ENCODE measurements at places on chromosomes 13 and 19.

DNA sequence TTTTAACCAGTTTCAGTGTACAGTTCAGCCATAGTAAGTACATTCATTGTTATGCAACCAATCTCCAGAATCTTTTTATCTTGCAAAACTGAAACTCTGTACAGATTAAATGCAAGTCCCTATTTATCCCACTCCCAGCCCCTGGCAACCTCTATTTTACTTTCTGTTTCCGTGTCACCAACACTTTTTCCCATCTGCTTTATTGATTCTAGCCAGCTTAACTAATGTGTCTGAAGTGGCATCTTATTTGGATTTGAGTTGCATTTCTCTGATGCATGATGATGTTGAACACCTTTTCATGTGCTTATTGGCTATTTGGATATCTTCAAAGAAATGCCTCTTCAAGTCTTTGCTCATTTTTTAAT lies 18.9 kb downstream of the SPATA13 start:
- DNase-seq, result no peak

- no peak for DNase-seq
Observed at GRCh38 chr13:96730676-96731075, 263.6 kb downstream of the OXGR1 start.

- no peak for DNase-seq
Observed at GRCh38 chr13:74646091-74646490, 511.9 kb upstream of the KLF12 start.

- DNase-seq, result no peak
Observed at GRCh38 chr19:50315773-50316448, 13.3 kb downstream of the KCNC3 start.

GRCh38 chr13:76884186-76884906 lies 1.9 kb downstream of the KCTD12 start:
- DNase-seq, result peak; percentile 75

DNA sequence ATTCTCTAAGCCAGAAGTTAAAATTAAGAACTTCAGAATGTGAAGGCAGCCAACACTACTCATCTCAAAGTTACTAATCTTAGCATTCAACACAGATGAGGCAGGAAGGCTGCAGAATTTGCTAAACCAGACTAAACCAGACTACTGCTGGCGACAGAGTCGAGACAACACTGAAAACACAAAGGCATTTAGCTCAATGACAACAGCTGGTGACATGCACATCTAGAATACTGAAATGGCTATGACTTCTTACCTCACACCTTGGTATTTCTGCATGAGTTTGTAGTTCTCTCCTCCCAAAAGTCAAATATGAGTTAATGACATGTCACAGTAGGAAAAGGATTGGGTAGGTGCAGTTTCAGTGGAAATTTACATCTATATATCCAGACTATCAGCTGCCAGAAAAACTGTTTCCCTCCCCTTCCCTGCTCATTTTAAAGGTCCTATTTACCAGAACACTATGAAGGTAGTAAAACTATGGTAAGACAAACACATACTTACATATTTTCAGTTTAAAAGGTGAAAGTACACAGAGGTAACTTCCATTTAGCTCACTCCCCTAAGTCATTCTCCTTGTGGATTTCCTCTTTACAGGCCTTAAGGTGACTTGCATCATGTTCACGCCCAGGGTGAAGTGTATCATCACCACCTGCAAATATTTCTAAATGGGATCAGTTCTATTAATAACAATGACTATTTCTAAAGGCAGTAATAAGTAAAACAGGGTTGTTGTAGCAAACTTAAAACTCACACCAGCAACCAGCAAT lies 21.4 kb downstream of the FOXO1 start:
- no peak for DNase-seq

- no peak for DNase-seq
Observed at GRCh38 chr19:7622933-7623685, 6.2 kb downstream of the XAB2 start.

- DNase-seq, result peak; percentile 32
Observed at GRCh38 chr13:94416454-94417080, 62.9 kb downstream of the DCT start.

DNA sequence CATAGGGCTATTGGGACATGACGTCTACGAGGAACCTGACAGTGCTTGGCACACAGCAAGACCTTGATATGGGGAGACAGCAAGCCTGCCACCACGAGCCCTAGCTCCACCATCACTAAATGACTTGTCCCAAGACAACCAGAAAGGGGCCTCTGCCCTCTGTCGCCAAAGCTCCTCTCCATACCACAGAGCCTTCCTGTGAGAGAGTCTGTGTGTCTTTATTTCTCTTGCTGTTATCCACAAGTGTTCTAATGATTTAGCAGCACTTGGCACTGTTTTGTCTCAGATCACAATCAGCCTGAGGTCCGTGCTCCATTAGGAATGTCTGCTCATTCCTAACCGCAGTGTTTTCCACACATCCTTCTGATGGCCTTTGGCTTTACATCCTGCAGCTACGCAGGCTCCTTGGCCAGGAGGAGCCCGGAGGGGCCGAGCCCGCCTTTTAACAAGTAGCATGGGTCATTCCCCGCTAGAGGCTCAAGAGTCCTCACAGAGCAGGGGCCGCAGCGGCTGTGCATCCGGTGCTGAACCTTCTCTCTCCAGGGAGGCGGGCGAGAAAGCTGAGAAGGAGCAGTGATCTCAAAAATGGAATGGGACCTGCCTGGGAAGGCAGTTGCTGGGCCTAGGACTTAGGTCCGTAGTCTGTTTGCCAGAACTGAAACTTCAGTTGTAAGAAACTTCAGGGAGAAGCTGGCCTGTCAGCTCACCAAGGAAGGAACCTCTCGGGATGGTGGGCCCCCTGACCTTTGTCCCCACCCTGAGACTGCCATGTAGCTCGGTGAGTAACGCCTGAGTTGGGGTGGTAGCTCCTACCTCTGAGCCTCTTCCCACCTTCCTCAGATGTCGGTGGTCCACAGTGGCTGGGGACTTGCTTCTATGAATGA lies 61.1 kb upstream of the HMGB1 start:
- no peak for DNase-seq

GRCh38 chr13:29861694-29862110 lies 11.3 kb upstream of the UBL3 start:
- peak; percentile 90 for DNase-seq

GRCh38 chr13:20938302-20938701 lies 35.8 kb upstream of the XPO4 start:
- no peak for DNase-seq

- DNase-seq, result no peak
Observed at GRCh38 chr13:45433381-45433790, 15.2 kb upstream of the SLC25A30 start.

DNA sequence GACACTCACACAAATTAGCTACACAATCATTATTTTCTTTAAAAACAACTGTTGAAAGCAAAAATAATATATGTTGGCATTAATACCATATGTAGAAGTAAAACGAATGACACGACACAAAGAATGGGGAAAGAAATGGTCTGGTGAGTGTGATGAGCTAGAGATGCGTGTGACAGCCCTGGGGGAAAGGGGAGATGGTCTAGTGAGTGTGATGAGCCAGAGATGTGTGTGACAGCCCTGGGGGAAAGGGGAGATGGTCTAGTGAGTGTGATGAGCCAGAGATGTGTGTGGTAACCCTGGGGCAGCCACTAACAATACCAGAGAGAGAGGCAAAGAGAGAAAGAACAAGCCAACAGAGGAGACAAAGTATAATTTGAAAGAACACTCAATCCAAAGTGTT lies 22.3 kb upstream of the LAMP1 start:
- no peak for DNase-seq

DNA sequence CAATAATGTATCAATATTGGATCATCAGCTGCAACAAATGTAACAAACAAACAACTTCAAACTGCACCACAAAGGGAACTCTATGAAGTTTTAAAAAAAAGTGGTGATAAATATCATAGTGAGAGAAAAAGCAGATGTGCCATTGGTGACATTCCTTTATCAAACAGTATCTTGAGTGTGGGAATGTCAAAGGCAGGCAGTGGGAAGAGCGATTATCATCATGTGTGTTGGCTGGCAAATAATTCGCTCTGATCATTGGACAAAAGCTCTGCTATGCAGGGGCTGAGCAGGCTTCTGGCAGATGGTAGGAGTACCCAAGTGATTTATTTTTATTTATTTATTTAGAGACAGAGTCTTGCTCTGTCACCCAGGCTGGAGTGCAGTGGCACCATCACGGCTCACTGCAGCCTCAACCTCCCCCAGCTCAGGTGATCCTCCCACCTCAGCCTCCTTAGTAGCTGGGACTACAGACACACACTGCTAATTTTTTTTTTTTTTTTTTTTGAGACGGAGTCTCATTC lies 55.9 kb upstream of the RANBP3 start:
- DNase-seq, result no peak

DNA sequence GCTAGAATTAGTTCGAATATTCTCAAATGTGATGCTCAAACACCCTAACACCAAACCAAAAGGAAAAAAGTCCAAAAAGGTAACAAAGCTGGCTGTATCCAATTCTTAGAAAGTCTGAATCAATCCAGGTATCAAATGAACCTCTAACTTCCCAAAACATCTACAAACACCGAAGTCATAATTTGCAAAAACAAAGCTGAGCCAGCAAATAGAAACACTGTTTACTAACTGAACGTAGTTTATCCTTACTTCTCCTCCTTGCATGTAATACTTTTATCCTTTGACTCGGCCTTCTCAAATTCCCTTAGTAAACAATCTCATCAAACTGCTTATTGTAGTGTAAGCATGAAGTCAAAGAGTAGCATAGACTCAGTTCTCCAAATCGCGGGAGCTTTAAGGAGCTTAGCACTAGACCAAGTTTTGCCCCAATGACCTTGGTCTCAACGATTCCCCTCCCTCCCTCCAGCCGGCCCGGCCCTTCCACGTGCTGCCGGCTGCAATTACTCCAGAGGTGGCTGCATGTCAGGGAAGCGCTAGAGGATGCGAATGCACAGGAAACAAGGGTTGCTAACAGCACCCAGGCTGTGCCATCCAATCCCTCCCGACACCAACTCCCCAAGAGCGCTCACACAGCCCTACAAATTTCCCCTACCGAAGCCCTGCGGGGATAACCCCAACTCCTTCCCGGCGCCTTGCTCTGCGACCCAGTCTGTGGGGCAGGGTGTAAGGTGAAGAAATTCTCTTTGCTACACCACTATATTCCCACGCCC lies 693 bp downstream of the XPO4 start:
- peak; percentile 62 for DNase-seq

DNA sequence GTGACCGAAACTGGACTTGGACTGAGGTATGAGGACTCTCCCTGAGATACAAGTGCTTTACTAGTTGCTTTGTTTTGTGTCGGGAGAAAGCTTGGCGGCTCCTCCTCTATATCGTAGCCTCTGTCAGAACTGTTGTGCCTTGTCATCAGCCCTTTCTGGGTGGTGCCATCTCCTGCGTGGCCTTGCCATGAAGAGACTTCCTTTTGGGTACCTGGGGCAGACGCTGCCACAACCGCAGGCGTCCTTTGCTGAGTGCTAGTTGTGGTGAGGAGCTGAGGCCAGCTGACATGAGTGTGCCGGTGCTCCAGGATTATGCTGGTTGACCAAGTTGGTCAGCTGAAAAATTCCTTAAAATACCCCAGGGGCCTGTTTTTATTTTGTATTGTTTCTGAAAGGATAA lies 124.5 kb downstream of the AKAP11 start:
- DNase-seq, result no peak

GRCh38 chr13:44232774-44233173 lies 140.8 kb upstream of the SERP2 start:
- DNase-seq, result no peak

DNA sequence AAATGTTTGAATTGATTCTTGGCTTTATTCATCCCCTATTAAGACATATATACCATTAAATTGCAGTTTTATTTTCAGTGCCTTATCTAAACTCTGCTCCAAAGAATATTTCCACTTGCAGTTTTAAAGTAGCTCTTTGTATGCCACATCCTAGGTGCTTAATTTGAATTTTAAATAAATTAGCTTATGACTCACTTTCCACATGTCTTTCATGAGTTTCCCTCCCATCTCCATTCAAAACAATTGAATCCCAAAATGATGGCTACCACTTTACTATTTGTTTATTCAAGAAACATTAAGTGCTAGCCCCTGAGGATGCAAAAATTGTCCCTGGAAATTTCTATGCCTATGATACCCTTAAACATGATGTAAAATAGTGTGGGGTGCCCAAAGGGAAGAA lies 19.5 kb downstream of the PCDH20 start:
- DNase-seq, result no peak

DNA sequence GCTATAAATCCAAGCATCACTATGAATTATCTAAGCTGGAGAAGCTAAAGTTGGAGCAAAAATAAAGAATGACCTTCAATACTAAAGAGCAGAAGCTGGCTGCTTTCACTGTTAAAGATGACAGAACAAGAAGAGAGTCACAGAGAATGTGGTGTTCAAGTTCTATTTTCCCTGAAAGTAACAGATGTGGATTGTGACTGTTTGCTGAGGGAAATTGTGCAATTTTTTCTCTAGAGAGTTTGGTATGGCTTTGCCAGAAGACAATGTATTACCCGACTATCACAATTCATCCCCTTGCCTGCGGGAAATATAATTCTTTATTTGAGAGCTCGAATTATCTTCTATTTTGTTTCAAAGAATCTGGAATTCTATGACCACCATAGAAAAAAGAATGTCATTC lies 83.1 kb downstream of the TNFSF13B start:
- peak; percentile 40 for DNase-seq

- DNase-seq, result no peak
Observed at GRCh38 chr13:92802776-92803175, 423.8 kb upstream of the GPC6 start.

- DNase-seq, result no peak
Observed at GRCh38 chr13:112324116-112324515, 52.0 kb upstream of the SPACA7 start.

GRCh38 chr19:35818445-35818844 lies 5.8 kb upstream of the PRODH2 start:
- no peak for DNase-seq

DNA sequence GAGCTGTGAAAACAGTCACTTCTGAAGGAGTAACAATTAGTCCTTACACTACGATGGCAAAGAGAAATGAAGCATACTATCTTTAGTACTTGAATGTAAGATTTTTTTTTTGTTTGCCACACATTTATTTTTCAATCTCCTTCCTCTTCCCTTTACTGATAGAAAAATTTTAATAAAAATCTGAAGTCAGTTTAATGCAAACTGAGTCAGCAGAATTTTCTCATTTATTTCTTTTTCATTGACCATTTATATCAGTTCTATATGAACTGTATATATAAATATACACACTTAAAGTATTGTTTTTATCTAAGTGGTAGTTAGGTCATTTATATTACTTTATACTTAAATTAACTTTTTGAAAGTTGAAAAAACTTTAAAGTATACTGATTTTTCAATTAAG lies 1009.1 kb upstream of the SPRY2 start:
- no peak for DNase-seq

DNA sequence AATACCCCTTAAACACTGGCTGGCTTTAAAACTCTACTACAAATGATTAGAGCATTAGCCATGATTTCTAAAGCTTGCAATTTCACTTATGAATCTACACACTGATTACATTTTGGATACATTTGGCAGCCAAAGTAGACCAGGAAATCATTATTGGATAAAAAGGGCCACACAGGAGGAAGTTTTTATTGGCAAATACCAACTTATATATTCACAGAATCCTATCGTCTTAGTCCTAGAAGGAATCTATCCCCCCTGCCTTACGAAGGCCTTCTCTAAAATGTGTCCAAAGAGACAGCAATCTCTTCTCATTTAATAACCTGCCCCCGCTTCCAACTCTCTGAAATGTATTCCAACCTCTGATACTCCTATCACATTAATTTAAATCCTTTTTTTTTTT lies 52.5 kb downstream of the KLF5 start:
- DNase-seq, result no peak

Measured in adipocyte (in vitro differentiated cells).